SJSA1 (cell line): ENCODE measurements at places on chromosomes 2 and 18.

DNA sequence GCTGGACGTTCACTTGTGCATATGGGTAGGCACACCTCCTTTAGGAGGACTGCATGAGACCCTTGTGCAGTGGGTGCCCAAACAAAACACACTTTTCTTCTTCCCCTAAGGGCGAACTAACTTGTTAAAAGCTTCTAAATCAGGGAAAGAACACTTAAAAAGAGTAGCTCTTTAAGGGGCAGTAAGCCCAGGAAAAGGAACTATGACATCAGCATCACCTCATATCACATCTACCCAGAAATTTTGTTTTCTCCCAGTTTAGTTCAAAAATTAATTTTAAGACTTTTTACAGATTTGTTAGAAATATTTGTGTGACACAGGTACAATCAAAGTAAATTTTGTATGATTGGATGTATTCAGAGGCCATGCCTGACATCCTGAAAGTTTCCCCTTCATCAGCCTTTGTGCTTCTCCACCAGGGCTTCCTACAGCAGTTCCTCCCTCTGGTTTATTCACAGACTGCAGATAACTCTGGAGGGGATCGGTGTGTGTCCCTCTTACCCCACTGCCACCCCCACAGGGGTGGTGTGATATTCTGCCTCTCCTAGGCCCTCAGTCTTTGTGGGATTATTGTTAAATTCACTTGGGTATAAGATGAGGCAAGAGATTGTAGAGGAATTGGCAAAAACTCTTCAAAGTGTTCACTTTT is 27.6 kb downstream of the BCL2L11 start:
- DNase-seq = no peak

DNA sequence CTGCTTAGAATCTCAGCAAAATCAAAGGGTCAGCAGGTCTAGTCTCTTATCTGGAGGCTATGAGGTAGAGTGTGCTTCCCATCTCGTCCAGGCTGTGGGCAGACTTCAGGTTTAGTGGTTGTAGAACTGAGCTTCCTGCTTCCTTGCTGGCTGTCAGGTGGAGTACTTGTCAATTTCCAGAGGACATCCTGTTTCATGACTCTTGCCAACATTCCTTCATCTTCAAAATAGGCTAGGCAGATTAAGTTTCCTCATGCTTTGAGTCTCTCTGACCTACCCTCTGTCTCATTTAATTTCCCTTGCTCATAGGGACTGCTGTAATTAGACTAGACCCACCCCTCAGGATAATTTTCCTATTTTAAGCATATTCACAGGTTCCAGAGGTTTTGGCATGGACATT is 562.6 kb downstream of the SPAG16 start:
- no peak for DNase-seq

- DNase-seq = no peak
Observed at GRCh38 chr2:16209799-16210198, 269.4 kb downstream of the MYCN start.

- no peak for DNase-seq
Observed at GRCh38 chr2:127643439-127644065, 2.4 kb upstream of the GPR17 start.

DNA sequence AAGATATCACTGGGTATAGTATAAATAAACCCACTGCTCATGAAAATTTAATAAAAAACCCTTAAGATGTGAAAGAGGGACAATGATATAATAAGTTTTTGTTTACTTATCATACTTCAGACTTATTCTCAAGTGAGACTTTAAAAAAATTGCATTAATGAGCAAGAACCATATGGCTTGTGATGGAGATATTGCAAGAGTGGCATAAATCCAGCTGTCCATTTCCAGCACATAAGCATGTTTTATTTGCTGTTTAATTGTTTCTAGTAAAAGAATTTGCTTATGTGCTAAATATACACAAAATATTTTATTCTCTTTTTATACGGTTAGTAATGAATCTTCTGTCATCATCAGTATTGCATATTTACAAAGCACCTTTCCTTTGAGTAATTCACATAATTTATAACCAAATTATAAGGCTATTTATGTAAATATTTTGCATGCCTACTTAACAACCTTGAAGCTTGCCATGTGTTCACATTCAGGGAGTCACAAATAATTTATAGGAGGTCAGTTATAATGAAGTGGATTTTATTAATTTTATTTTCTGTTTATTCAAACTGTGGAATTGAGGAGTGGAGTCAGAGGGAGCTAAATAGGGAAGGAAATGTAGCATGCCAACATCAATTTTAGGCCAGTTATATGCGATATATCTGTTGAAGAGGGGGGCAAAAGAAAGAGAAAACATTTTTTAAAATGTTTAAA is 318.5 kb upstream of the CWC22 start:
- DNase-seq = no peak

DNA sequence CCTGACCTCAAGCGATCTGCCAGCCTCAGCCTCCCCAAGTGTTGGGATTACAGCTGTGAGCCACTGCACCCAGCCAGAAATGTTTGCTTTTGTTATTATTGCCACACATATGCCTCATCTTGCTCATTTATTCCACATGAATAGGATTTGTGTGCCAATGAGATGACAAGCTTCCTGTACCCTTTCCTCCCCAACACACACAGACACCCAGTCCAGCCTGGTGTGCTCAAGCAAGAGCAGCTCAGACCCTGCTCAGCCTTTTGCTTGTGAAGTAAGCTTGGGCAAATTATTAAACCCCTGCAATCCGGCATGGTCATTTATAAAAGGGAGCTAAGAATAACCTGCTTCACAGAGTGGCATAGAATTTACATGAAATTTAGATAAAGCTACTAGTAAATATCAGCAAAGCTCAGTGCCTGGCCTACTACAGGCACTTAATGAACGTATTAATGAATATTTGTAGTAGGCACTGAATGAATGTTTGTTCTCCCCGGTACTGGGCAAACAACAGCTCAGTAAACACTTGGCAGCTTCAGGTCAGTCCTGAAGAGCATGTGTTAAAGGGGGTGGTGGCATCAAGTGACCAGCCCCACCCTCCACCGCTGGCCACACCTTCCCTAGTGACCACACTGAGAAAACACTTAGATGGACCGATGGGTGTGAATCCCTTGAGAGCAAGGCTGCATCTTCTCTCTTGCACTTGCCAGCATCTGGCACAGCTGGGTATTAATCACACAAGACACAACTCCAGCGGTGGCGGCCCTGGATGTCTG is 280.2 kb downstream of the SRBD1 start:
- no peak for DNase-seq

DNA sequence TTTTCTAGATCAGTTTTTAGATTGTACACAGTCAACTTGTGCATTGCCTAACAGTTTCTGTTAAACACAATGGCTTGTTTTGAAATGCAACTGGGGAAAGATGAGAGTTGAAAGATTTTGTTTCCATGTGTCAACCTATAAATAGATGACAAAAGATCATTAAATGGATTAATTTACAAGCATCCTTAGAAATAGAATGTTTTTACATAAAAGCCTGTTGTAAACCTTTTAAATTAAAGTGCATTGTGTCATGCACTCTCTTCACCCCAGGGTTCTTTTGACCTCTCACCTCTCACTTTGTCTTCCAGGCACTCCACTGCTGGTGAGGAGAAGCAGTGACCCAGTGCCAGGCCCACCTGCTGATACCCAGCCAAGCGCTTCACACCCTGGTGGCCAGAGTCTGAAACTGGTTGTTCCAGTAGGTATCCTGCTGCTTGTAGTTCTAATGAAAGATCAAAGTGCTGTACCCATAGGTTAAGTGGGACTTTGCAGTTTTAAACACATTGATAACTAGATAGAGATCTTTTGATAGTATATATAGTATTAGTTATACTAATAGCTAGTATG is 502.1 kb downstream of the PARD3B start:
- no peak for DNase-seq

DNA sequence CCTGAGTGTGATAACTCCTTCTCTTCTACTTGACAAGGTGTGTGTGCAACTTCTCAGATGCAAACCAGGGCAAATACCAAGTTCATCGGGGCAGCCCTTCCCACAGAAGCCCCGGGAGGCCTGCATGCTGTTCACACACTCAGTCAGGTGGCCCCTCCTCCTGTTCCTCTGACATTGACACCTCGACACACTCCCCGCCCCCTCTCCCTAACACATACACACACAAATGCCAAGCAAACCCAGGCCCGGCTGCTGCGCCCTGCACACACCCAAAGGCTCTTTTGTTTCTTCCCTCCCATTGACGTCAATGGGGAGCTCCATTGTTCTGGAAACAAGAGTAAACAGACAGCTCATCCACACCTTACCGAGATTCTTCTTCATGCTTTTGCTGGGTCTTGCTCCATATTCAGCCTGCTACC is 1.7 kb upstream of the PER2 start:
- DNase-seq = peak; percentile 77

DNA sequence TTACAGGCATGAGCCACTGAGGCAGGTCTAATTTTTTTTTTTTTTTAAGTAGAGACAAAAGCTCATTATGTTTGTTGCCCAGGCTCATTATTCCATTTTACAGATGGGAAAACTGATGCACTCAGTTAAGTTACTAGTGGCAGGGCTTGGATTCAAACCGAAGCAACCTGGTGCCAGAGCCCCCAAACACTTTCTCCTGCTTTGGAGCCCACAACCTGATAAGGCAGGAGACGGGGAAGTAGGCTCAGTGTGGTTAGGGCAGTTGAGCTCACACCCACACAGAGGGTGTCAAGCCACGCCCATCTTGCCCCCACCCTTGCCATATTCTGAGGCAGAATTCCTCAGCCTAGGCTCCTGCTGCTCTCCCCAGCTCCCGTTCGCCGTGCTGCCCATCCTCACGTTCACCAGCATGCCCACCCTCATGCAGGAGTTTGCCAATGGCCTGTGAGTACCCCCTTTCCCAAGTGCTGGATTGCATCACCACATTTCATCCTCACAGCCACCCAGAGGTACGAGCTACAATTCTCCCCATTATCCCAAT is 5.8 kb upstream of the CTDSP1 start:
- DNase-seq = no peak

- no peak for DNase-seq
Observed at GRCh38 chr2:210630873-210631560, 74.6 kb downstream of the CPS1 start.

GRCh38 chr2:218285604-218286003 is 6.7 kb downstream of the TMBIM1 start:
- no peak for DNase-seq

DNA sequence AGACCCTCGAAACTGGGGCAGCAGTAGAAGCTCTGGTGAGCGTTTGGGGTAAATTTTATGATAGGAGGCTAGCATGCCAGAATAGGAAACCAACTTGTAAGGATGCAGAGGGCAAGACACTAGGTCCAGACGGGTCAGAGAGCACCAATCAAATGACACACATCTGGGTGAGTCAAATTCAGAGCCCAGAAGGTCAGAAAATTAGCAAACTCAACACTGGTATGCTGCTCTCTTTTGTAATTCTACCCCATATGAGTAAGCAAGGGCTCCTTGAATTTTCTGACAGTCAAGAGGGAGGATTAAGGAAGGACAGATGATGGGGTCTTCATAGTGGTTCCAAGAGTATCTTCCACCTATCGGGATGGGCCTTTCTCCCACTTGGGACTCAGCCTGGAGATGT is 209.8 kb downstream of the BCL2 start:
- DNase-seq = no peak

DNA sequence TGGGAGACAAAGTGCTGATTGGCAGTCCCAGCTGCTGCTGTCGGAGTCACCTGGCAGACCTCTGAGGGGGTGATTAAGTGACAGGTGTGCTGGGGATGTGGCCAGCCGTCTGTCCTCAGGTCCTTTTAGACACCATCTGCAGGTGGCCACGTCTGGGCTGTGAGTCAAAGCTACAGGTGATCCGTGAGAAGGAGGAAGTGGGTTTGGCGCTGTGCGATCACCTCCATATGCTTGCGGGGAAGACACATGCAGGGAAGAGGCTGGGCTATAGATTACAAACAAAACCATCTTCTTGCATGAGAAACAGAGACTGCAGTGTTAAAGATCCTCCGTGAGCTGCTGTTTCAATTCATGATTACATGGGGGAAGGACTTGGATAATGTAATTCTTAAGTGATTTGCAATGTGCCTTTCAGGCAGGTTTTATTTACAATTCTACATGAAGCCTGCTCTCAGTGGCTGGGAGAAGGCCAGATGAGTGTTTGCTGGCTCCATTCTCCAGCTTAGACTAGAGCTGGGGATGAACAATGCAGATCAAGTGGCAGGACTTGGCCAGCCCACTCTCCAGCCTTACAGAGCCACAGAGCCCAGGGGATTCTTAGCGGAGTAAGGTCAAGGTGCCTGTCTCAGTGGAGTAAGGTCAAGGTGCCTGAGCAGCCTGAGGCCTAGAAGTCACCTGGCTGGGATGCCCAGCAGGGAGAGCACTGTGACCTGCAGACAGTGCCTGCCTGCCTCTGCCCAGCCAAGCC is 87.8 kb downstream of the LYPD1 start:
- no peak for DNase-seq

- DNase-seq = no peak
Observed at GRCh38 chr2:46181306-46181705, 115.9 kb upstream of the EPAS1 start.

DNA sequence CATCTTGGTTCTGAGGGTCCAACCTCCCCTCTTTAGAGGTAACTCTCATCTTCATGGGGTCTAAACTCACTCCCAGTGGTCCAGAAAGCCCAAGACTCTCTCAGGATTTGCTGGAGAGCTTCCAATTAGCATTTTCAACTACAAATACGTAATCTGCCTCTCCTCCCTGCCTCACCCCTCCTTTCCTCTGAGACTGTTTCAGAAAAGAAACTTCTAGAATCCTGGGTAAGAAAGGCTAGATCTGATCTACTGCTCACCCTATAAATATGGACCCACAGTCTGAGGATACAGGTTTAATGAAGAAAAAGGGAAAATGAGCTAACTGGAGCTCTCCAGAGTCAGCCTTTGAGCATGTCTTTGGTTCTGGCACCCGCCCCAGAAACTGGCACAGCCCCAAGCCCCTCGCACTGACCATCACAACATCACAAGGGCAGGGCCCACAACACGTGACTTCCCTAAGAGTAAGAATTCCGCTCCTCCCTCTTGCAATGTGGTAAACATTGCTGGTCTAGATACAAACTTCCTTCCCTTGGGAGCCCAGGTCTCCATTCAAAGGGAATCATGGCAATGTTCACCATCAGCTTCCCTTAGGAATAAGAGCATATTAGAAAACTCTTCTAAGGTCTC is 21.7 kb upstream of the IHH start:
- DNase-seq = no peak

DNA sequence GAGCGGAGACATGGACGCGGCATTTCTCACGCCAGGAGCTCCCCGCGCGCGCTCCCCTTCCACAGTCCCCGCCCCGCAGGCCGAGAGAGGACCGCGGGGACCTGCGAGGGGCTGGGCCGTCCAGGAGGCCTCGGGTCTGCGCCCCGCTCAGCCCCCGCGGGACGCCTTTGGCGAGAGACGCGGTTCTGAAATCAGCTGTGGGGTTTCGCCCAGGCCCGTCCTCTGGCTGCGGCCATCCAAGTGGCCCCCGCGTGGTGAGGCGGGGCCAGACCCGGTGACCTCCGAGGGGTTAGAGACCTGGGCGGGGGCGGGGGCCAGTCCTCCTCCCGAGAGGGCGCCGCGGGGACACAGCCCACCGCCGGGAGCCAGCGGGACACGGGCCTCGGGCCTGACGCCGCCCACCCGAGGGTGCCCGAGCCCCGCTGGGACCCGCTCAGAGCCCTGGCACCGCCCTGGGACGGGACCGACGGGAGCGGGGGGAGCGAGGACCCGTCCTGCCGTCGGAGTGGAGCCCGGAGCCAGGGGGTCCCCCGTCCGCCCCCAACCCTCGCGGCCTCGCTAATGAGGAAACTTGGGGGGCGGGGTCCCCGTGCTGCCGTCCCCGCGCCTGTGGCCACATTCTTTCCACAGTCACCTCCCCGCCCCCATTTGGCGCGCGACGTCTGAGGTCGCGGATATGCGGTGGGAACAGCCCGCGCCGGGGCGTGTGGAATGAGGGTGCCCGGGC is 6.1 kb upstream of the SALL3 start:
- no peak for DNase-seq
